ENCODE measurements at places on chromosomes 3 and 15. TPM values are rescaled to one million over a fixed set of nuclear protein-coding genes. Genes with fewer than 3 reads are reported as not detected.

GOLGA8M gene
- not detected for polyA plus RNA-seq

DAZL gene
- polyA plus RNA-seq = not detected

TICRR gene
- polyA plus RNA-seq = not detected

C3orf52 gene
- 0.50 TPM for polyA plus RNA-seq

SPTBN5 gene
- not detected for polyA plus RNA-seq

IMPDH2 gene
- polyA plus RNA-seq = 96.7 TPM

MYH15 gene
- polyA plus RNA-seq = not detected

CADM2 gene
- polyA plus RNA-seq = not detected

TEX9 gene
- 31.2 TPM for polyA plus RNA-seq

DNAJC13 gene
- 9.9 TPM for polyA plus RNA-seq

CCR3 gene
- polyA plus RNA-seq = 0.15 TPM
